Eye (tissue), 1 donor: ENCODE measurements at places on chromosomes 5 and 9.

DNA sequence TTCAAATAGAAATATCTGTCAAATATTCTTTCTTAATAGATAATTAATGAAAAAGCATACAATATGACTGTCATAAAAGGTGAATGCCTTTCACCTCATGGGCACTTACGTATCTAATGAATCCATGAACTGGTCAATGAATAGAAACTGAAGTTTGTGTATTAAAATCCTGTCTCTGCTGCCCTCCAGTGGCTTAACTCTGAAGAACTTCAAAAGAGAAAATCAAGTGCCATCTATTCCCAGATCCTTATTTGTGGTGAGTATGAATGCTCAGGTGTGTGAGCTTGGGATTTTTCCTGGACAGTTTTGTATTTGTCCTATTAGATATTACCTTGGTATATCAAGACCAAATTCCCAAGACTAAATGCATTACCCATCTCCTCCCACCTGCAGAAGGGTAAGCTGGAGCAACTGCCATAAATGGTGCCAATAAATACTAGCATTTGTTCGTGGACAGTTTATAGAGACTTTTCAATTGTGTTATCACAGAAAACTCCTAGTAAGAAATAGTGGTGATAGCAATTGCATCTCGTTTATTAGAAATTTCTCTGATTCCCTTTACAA lies 44.0 kb upstream of the SVEP1 start:
- DNase-seq, result peak; percentile 89

- DNase-seq, result no peak
Measured at GRCh38 chr9:21153336-21154017, 11.8 kb upstream of the IFNW1 start.

- DNase-seq, result no peak
Measured at GRCh38 chr9:136225366-136225747, 20.3 kb downstream of the QSOX2 start.

- no peak for DNase-seq
Measured at GRCh38 chr9:128232528-128233428, 29.6 kb downstream of the DNM1 start.

- peak; percentile 28 for DNase-seq
Measured at GRCh38 chr9:91255327-91255726, 106.4 kb downstream of the AUH start.

DNA sequence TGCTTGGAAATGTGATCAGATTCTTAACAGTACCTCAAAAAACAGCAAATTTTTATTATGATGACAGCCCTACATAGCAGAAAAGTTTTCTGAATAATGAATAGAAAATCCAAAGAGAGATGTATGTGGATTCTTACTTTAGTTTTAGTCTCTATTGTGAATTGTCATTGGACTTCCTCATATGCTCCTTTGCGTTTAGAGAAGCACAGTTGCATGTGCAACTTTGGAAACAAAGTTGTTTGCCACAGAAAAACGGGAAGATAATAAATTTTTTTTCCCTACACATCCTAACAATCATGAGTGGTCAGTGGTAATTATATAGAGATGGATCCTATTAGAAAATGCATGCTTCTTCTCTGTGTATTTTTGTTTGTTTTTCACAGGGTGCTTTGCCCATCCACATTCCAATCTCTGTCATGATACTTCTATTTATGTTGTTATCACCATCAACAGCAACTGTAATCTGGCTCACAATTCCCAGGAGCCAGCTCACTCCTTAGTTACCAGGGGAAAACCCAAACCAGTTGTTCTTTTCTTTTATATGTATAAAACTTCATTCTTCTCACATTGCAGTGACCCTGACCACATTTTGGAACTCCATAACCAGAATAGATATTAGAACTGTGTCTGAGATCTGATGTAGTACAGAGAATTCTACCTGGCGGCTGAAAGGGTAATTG lies 118.7 kb downstream of the NDUFS4 start:
- no peak for DNase-seq

DNA sequence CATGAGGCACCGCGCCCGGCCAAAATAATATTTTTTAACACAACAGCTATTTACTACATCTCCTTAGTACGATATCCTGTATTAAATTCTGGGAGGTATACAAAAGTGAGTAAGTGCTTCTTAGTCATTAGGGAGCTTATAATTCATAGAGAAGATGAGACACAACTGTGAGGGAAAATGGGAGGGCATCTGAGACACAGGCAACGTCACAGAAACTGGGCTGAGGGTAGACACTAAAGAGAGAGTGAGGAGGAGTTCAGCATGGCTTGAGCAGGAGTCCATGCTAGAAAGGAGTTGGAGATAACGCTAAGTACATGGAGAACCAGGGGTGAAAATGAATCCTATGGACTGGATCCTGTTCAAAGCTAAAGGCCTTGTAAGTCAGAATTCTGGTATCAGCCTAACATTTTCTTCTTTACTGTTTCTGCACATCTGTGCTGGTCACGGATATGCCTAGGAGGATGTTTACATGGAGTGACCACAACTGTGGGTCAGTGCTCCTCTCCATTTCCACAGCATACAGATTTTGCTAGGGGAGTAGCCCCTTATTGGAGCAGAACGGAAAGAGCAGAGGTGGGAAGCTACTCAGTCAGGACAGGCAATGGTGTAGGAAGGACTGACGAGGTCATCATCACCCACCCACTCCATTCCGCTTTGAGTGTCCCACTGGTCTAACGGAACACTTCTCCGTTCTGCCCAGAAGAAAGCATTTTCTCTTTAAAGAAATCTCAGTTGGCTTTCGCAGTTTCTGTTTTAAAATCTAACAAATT lies 310.4 kb upstream of the EFNA5 start:
- no peak for DNase-seq

DNA sequence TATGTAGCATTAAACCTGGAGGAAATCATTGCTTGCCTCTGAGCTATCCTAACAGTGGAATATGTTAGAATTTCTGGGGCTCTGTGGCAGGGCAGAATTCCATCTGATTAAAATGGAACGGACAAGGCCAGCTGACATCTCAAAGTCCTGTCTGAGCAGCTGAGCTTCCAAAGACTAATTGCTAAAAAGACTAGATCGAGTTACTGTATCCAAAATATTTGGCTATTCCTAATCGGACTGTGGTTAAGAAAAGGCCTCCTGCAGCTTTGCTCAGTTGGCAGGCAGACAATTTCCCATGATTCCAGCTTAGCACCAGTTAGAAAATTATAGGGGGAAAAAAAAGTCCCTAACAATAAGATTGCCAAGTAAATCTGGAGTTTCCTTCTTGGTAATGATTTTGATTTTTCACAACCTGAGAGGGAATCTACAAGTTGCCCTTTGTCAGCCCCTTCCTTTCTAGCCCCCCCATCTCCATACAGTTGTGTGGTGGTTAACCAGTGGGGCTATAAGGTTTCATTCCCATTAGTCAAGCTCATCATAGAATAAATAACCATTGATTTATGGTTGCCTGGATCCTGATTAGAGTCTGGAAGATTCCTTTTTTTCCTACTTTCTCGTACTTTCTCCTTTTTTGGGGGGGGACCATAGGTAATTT lies 26.4 kb downstream of the PTGR1 start:
- peak; percentile 64 for DNase-seq
